ENCODE measurements at places on chromosomes 7 and 10.

DNA sequence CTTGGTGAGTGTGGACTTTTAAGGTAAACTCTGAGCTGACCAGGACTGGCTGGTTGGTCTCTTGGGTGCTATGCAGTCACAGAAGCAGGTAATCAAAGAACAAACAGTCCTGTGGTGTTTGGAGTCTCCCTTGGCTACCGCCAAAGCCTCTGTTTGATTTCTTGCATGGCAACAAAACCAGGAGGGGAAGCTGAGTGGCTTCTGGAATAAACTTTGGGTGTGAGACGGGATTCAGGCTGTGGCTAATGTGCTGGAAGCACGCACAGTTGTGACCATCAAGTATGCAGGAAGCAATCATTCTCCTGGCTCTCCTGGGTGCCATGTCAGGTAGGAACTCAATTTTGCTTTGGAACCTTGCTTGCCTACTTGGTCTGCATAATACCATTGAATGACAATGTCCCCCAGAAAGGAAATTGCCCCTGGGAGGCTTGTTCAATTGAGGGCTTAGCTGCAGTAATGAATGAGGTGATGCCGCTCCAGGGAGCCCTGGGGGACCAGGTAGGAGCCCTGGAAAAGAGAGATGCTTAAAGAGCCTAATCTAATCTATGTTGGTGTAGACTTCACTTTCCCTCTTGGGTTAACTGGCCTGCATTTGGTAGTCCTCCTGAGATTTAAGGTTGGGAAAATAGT is at the start of gene CDHR3:
CDHR3 (plus strand) TSS at position 227 of the 630 bp plus-strand sequence; CDS start at position 282, 55 bp downstream.
- DNase-seq: no peak

- DNase-seq: no peak
These were observed 65.6 kb downstream of the RBM33 start for GRCh38 chr7:155710031-155710430.

GRCh38 chr10:86976362-86977056 is 8.2 kb downstream of the ADIRF start:
- DNase-seq: no peak

- DNase-seq: no peak
These were observed 148.3 kb downstream of the ARID5B start for GRCh38 chr10:62049624-62050345.

DNA sequence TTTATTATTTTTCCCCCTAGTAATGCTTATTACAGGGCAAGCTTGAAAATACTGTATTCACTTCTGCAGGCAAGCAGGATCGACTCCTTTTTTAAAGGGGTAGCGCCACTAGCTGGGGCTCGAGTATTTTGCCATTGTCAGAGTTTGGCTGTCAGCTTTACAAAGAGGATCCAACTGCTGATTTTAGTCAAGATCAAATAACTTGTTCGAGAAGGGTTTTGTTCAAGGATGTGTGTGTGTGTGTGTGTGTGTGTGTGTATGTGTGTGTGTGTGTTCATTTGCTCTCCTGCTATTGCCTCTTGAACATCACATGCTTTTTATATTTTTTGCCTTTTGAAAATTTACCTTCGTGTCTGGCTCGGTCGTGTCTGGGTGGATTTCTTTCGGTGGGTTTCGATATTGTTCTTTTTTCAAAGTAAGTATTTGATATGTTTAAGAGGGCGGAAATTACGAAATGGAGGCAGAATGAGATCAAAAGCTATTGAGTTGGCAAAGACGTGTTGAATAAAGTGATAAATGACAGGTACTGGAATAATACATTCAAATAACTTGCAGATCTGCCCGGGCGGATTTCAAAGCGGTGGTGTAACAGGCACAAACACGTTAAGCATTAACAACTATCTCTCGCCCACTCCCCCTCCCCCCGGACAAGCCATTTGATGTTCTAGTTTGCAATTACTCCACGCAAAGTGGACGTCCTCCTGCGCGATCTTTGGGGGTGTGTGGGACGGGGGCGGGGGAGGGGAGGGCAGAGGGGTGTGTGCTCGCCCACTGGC is 1.1 kb downstream of the ARID5B start:
- peak; percentile 61 for DNase-seq

DNA sequence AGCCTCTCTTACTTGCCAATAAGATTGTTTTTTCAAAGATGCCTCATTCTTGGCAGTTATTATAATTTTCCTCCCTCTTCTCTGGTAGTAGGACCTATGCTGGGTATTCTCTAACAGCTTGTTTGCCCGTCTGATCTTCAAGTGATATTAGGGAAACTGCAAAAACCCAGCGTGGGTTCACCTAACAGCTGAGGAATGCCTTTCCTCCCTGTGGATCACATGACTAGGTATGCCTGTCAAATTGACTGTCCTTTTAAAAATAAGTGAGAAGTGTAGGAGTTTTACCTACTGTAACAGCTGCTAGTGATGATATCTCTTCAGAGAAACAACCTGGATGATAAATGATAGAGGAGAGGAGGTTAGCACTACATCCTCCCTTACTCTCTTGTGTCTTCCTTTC is 22.0 kb downstream of the HECTD2 start:
- no peak for DNase-seq

DNA sequence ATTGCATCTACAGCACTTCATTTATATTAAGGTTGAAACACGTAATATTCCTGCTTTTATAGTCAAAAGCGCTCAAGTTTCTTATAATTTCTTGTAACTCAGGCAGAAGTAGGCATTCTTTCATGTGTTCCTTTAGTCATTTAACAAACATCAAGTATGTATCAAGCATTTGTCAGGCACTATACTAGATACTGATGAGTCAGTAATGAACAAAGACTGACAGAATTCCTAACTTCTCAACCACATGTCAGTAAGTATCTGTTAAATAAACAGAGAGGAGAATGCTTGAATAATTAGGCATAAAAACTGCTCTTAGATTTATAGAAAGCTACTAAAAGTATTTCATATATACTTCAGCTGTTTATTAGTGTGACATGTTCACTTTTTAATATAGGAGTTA is 9.9 kb downstream of the CRPPA start:
- no peak for DNase-seq

- no peak for DNase-seq
These were observed 17.6 kb downstream of the ASB13 start for GRCh38 chr10:5648494-5649457.
